ENCODE measurements at places on chromosomes 3 and 15.

GRCh38 chr15:91318516-91318915, 218.5 kb downstream of the SV2B start:
- no peak overlapping the region for H3K27ac ChIP-seq
- H3K4me3 ChIP-seq = no peak overlapping the region
- H3K27me3 ChIP-seq = no peaks in the 10 kb centered on the region
- no peaks in the 10 kb centered on the region for H3K36me3 ChIP-seq
- no peak for DNase-seq

DNA sequence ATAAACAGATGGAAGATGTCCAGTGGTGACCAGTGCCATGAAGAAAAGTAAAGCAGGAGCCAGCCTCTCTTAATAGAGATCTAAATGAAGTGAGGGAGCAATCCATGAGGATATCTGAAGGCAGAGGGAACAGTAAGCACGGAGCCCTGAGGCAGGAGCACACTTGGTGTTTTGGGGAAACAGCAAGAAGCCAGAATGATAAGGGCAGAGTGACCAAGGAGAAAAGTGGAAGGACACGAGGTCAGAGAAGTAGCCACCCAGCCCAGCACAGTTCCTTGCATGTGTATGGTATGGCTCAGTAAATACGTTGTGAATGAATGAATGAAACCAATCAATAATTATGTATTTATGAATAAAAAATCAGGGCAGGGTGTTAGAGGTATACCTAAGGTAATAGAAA, 11.6 kb downstream of the KLHL18 start:
- no peak for DNase-seq
- no peak overlapping the region for H3K27ac ChIP-seq
- no peaks in the 10 kb centered on the region for H3K36me3 ChIP-seq
- H3K27me3 ChIP-seq = no peaks in the 10 kb centered on the region
- no peak overlapping the region for H3K4me3 ChIP-seq

DNA sequence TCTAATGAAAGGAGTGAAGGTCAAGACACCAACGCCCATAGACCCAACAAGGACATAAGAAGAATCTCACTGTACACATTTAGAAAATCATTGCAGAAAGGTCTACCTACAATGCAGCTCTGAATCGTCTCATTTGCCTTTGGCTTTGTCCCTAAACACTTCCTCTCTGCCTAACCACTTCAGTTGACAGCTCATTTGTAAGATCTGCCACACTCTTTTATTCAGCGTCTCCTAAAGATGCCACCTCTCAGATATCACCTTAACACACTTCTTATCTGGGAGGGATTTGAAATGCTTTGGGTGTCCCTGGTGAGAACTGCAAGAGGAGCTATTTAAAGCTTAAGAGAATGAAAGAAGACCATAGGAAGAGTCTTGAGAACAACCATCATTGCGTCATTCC, 38.7 kb downstream of the RAB27A start:
- no peaks in the 10 kb centered on the region for H3K27me3 ChIP-seq
- no peak overlapping the region for H3K4me3 ChIP-seq
- H3K27ac ChIP-seq = no peak overlapping the region
- no peaks in the 10 kb centered on the region for H3K36me3 ChIP-seq

DNA sequence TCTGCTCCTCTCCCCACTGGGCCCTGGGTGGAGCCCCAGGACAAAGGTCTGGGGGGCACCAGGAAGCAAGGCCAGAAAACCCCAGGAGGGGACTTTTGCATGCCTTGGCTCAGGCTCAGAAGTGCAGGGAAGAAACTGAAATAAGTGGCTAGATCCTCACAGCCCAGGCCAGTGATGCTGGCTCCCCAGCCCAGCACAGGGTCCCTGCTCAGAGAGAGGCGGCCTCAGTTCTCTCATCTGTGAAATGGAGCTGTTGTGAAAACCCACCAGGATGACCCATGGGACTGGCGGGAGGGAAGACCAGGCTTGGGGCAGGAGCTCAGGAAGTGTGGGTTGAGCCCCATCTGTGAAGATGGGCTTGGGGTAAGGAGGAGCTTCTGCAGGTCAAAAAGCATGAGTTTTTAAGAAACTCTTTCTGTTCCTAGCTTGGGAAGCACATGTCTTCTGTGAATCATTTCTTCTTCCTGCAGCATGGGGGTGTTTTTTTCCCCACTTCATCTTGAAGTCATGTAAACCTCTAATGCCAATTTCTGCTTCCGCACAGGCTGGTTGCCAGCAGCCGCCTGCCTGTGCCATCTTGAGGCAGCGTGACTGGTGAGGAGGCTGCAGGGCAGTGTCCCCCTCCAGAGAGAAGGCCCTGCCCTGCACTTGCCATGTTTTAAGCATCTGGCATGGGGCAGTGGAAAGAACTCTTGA, 118.6 kb downstream of the SMAD6 start:
- no peak overlapping the region for H3K4me3 ChIP-seq
- H3K27me3 ChIP-seq = no peaks in the 10 kb centered on the region
- H3K36me3 ChIP-seq = no peaks in the 10 kb centered on the region
- peaks cover 1% of the 10 kb centered on the region for H3K4me1 ChIP-seq

DNA sequence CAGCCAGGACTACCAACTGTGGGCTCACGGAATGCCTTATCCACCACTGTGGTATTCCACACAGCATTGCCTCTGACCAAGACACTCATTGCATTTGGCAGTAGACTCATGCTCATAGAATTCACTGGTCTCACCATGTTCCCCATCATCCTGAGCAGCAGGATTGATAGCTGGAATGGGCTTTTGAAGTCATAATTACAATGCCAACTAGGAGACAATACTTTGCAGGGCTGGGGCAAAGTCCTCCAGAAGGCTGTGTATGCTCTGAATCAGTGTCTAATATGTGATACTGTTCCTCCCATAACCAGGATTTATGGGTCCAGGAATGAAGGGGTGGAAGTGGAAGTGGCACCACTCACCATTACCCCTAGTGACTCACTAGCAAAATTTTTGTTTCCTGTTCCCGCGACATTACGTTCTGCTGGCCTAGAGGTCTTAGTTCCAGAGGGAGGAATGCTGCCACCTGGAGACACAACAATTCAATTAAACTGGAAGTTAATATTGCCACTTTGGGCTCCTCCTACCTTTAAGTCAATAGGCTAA, 58.6 kb upstream of the CCDC80 start:
- peaks cover 5% of the 10 kb centered on the region for H3K4me1 ChIP-seq
- no peaks in the 10 kb centered on the region for H3K36me3 ChIP-seq
- no peak overlapping the region for H3K4me3 ChIP-seq
- H3K27ac ChIP-seq = peak overlapping the region; percentile 53
- peak; percentile 82 for DNase-seq
- no peaks in the 10 kb centered on the region for H3K27me3 ChIP-seq

GRCh38 chr3:177596248-177596815, 399.1 kb upstream of the TBL1XR1 start:
- peak; percentile 70 for DNase-seq
- H3K36me3 ChIP-seq = no peaks in the 10 kb centered on the region
- peaks cover 35% of the 10 kb centered on the region for H3K4me1 ChIP-seq
- H3K27me3 ChIP-seq = no peaks in the 10 kb centered on the region
- H3K4me3 ChIP-seq = no peak overlapping the region

GRCh38 chr3:170470063-170471016, 51.7 kb downstream of the CLDN11 start:
- H3K27me3 ChIP-seq = no peaks in the 10 kb centered on the region
- no peak overlapping the region for H3K4me3 ChIP-seq
- DNase-seq = peak; percentile 67

DNA sequence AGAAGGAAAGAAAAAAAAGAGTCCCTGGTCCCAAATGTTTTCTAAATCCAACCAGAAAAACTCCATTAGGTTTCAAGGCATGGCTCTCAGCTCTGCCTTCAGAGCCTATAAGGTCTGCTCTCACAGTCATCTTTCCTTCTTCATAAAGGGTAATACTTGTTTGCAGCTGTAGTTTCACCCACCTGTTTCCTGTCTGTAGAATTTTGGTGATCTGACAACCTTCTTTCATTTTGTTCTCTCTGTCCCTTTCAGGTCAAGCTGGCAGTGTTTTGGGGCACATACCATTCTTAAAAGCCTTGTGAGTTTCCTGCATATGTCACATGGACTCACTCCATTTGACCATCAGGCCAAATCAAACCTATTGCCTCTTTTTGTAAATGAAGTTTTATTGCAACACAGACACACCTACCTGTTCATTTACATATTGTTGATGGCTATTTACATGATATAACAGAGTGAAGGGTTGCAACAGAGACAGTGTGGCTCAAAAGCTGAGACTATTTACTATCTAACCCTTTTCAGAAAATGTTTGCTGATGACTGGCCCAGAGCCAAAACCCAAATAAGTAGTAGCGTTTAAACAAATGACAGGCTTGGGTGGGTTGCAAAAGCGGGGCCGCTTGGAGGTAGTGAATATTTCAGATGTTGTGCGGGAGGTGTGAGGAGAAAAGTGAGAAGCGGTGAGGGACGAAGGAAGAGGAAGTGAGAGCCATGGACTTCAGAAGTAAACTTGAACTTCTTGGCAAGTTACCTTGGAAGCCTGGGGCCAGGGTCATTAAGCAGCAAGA, 292.7 kb upstream of the PROK2 start:
- DNase-seq = no peak
- peaks cover 21% of the 10 kb centered on the region for H3K27me3 ChIP-seq
- no peaks in the 10 kb centered on the region for H3K36me3 ChIP-seq
- H3K27ac ChIP-seq = no peak overlapping the region

GRCh38 chr3:197368821-197369220, 70.4 kb upstream of the DLG1 start:
- peak overlapping the region; percentile 56 for H3K27ac ChIP-seq
- no peaks in the 10 kb centered on the region for H3K36me3 ChIP-seq
- no peak overlapping the region for H3K4me3 ChIP-seq
- H3K27me3 ChIP-seq = no peaks in the 10 kb centered on the region

GRCh38 chr3:67460841-67461510, 193.4 kb downstream of the SUCLG2 start:
- no peaks in the 10 kb centered on the region for H3K27me3 ChIP-seq
- no peak overlapping the region for H3K27ac ChIP-seq
- peaks cover 16% of the 10 kb centered on the region for H3K4me1 ChIP-seq
- H3K4me3 ChIP-seq = no peak overlapping the region

GRCh38 chr3:14787630-14788029, 31.1 kb upstream of the FGD5 start:
- H3K36me3 ChIP-seq = no peaks in the 10 kb centered on the region
- H3K27ac ChIP-seq = no peak overlapping the region
- no peak overlapping the region for H3K4me3 ChIP-seq
- peaks cover 12% of the 10 kb centered on the region for H3K27me3 ChIP-seq
- H3K4me1 ChIP-seq = peaks cover 8% of the 10 kb centered on the region
- no peak for DNase-seq

DNA sequence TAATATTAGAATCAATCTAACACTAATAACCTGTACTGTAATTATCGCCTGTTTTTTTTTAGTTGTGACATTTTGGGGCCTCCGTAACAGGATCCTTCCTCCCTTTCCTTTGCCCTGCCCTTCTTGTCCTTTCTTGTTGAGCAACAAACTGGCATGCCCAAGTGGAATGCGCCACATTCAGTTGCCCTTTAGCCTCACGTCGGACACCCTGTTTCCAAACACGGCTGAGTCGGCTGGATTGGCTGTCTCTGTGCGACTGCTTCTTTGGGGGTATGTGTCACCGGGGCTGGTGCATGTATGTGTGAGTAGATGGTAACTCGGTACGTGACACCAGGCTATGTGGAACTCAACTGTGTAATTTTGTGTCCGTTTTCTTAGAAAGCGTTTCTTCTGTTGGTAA, 24.1 kb downstream of the TRAK1 start:
- H3K36me3 ChIP-seq = no peaks in the 10 kb centered on the region
- H3K27ac ChIP-seq = no peak overlapping the region
- no peak for DNase-seq
- H3K27me3 ChIP-seq = no peaks in the 10 kb centered on the region

DNA sequence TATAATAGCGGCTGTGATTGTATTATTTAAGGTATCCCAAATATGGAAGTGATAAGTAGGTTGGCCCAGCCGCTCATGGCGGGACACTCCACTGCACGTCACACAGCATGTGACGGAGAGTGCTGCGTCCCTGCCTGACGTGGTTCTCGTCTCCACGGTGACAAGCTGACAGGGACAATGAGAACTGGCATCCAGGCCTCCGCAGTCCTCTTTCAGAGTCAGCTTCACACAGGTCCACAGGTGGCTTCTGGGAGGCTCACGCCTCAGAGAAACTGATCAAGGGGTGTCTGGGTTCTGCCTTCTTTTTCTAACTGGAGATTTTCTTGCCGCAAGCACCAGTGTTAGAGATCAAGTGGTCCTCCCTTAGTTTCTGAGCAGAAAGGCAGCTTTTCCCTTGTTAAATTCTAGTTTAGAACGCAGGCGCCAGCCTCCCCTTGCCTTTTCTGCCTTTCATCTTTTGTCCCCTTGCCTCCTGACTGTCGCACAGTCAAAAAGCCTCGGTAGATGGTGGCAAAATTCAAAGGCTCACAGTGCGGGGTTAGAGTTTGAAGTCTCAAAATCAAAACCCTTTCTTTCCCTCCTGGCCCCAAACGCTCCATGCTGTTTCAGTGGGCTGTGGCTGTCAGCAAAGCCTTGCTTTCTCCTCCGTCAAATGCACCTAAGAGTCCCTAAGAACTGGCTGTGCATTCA, 120.9 kb downstream of the ATP10A start:
- H3K27ac ChIP-seq = no peak overlapping the region
- H3K27me3 ChIP-seq = no peaks in the 10 kb centered on the region
- no peaks in the 10 kb centered on the region for H3K36me3 ChIP-seq
- peaks cover 4% of the 10 kb centered on the region for H3K4me1 ChIP-seq
- DNase-seq = no peak

GRCh38 chr3:184348057-184348382, 10.6 kb downstream of the FAM131A start:
- no peak for DNase-seq
- no peaks in the 10 kb centered on the region for H3K27me3 ChIP-seq
- H3K27ac ChIP-seq = no peak overlapping the region
- H3K4me3 ChIP-seq = no peak overlapping the region
- no peaks in the 10 kb centered on the region for H3K36me3 ChIP-seq

DNA sequence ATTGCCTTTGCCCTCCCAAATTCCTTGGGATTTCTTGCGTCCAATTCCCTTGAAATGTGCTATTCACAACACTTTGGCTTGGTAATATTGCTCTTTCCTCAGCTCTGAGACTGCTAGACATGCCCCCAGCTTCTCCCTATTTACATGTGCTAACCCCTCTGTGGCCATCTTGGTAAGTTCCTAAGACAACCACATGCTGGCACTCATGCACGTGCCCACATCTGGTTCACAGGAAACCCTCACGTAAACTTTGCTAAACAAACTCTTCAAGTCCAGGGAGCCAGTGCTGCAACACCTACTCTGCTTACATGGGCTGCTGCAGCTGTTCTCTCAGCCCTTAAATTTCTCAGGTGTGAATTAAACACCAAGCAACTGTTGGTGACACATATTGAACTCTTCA, 121.8 kb downstream of the ADAMTSL3 start:
- no peaks in the 10 kb centered on the region for H3K4me1 ChIP-seq
- no peak for DNase-seq
- H3K36me3 ChIP-seq = no peaks in the 10 kb centered on the region
- no peak overlapping the region for H3K4me3 ChIP-seq
- no peak overlapping the region for H3K27ac ChIP-seq

DNA sequence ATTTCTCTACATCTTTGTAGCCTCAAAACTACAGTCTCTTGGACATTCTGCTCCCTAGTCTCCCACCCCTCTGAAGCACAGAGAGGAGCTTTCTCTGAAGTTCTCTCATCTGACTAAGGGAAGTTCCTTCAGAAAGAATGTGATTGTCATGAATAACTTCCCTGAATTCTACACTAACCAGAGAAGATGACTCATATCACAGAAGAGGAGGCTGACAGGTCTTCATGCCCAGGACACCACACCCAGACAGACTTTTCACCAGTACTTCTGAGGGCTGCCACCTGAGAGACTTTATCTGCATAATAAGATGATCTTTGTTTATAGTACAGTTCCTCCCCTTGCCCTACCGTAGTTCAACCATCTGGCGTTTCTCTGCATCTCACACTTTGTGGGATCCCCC, 52.8 kb downstream of the CDIN1 start:
- H3K4me1 ChIP-seq = peaks cover 7% of the 10 kb centered on the region
- no peak overlapping the region for H3K27ac ChIP-seq
- H3K27me3 ChIP-seq = no peaks in the 10 kb centered on the region
- H3K36me3 ChIP-seq = no peaks in the 10 kb centered on the region
